ENCODE measurements at places on chromosomes 11 and 22.

- no peak for DNase-seq
These were observed 6.7 kb upstream of the CCDC90B start for GRCh38 chr11:83292709-83293456.

GRCh38 chr11:112400476-112401014 lies 139.9 kb upstream of the PLET1 start:
- DNase-seq = no peak

DNA sequence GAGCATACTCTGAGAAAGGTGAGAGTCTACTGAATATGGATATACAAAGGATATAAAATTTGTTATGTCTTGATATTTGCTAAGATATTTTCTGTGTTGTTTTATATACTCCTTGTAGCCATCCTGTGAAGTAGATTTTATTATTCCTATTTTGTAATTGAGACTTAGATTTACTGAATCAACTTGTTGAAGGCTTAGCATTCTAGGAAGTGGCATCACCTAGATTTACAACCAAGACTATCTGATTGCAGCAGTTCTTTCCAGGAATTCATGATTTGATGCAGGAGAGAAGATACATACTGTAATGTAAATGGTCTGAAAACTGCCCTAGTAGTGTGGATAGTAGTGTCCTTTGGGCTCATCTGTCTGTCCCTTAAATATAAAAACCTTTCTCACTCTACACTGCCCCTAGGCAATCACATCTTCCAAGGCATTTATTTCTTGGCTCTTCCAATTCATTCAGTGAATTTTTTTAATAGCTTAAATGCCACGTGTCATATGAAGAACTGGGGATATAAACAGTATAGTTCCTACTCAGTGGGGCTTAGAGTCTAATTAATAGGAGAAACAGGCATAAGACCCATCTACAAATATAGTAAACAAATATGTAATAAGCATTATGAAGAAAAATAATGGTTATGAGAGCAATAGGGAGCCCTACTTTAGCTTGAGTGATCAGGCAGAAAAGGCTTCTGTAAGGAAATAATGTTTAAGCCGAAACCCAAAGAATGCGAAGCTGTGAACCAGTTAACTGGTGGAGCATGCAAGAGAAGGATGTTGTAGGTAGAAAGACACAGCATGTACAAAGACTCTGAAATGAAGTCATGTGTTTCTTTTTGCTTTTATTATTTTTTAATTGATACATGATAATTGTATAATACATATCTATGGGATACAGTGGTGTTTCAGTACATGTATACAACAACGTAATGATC lies 13.6 kb downstream of the IPO7 start:
- DNase-seq = no peak

- no peak for DNase-seq
These were observed 53.2 kb downstream of the FAM76B start for GRCh38 chr11:95736355-95736754.

- DNase-seq = no peak
These were observed 50.3 kb downstream of the PKNOX2 start for GRCh38 chr11:125214601-125215565.

DNA sequence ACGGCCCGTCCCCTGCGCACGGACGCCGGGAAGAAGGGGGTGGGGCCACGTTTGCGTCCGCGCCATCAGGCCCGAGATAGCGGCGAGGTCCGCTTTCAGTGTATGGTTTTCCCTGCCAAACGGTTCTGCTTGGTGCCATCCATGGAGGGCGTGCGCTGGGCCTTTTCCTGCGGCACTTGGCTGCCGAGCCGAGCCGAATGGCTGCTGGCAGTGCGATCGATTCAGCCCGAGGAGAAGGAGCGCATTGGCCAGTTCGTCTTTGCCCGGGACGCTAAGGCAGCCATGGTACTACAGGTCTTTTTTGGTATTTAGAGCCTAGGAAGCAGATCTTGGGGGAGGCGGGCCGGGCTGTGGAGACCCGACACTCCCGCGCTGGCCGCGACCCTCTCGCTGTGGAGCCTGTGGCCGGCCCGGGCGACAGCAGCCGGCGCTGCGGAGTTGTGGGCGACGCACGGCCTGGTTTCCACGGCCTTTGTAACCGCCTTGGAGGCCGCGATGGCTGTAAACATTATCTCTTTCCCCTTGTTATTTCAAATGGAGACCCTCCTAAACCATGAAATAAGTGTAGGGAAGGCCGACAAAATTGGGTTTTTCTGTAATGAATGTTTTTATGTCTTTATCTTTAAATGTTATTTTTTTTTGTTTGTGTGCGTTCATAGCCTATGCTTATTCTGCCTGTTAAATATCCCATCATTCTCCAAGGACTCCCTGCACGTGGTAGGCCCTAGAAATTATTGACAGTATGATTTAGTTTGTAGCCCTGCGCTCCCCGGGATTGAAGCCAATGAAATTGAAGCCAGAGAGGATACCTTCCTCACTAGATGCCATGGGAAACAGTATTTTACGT lies at the start of gene AASDHPPT:
TSS of gene AASDHPPT (plus strand) at position 54 of the 847 bp plus-strand sequence. CDS start at position 103, 49 bp downstream.
- no peak for DNase-seq

DNA sequence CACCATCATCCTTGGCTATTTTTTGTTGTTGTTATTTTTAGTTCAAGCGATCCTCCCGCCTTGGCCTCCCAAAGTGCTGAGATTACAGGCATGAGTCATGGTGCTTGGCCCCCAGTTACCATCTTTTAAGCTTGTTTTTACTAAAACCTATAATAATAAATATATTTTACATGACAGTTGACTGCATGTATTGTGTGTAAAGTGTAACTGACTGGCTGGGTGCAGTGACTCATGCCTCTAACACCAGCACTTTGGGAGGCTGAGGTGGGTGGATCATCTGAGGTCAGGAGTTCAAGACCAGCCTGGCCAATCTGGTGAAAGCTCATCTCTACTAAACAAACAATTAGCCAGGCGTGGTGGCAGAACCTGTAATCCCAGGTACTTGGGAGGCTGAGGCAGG lies 386.2 kb downstream of the TENM4 start:
- no peak for DNase-seq

GRCh38 chr22:48968201-48968959 lies 859.3 kb downstream of the BRD1 start:
- DNase-seq = no peak

All from stimulated activated CD8-positive, alpha-beta memory T cell treated with anti-CD3 and anti-CD28 coated beads, Interleukin-4, amount 100 ng/mL, for 4 hours (primary cell).